A172 (cell line): ENCODE measurements at places on chromosomes 3 and 15. TPM values are rescaled to one million over a fixed set of nuclear protein-coding genes. Genes with fewer than 3 reads are reported as not detected.

FAM43A gene
- 8.2 and 10.4 TPM in 2 replicates for total RNA-seq

PLA2G4E gene
- total RNA-seq = not detected in 2 replicates

PYGO1 gene
- 10.3 and 14.7 TPM in 2 replicates for total RNA-seq

- DNase-seq = no peak
Measured at GRCh38 chr3:187522293-187522692, 147.9 kb downstream of the SST start.

- no peak for DNase-seq
Measured at GRCh38 chr15:100461049-100461448, 67.7 kb downstream of the CERS3 start.

DNA sequence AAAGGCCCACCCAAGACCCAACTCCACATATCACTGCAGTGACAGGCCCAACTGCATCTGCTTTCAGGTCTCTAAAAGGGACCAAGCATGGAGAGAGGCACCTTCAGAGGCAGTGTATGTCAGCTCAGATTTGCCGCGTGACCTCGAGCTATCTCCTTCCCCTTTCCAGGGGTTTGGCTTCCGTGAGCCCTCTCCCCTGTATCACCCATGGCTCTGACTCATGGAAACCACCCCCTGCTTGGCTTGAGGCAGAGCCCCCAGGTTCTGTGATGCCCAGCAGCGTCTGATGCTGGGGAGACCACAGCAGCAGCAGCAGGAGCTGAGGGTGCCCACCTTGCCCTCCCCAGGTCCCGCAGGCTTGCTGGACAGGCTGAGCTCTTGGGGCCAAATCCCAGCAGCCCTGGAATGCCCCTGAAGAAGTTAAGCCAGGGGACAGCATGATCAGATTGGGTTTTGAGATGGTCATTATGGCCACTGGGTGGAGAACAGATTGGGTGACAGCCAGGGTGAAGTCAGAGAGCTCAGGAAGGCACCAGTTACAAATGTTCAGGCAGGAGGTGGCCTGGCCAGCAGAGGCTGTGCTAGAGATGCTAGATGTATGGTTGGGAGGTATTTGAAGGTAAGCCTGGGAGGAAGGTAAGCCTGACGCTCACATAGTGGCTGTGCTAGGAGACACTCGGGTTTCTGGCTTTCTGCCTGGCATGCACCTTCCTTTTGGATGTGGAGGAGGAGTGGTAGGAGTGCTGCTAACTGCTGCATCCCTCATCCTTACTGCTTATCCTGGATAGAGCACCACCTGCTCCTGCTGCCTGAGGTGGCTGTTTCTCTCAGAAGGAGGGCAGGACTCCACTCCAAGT is 42.9 kb downstream of the FGD5 start:
- no peak for DNase-seq

DNA sequence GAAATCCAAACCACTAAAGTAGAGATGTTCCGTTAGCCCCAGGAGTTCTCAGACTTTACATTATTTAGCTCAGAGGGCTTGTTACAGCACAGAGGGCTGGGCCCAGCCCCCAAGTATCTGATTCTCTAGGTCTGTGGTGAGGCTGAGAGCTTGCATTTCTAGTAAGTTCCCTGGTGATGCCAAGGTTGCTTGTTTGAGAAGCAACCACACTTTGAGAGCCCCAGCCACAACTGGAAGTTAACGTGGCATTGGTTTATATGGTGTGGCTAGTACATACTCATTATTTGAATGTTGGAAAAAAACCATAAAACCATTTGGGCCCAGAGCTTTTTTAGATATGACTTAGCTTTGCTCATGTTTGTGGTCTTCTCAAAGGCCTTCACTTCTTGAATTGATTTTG is 35.9 kb downstream of the PRR23E start:
- DNase-seq = no peak

- DNase-seq = no peak
Measured at GRCh38 chr3:107268469-107268868, 108.8 kb upstream of the CCDC54 start.

- peak; percentile 13 for DNase-seq
Measured at GRCh38 chr3:58333206-58334012, 717 bp downstream of the PXK start.

- DNase-seq = no peak
Measured at GRCh38 chr15:67394873-67395639, 125.9 kb upstream of the C15orf61 start.

GRCh38 chr15:92189166-92189565 is 204.5 kb upstream of the ST8SIA2 start:
- DNase-seq = no peak

DNA sequence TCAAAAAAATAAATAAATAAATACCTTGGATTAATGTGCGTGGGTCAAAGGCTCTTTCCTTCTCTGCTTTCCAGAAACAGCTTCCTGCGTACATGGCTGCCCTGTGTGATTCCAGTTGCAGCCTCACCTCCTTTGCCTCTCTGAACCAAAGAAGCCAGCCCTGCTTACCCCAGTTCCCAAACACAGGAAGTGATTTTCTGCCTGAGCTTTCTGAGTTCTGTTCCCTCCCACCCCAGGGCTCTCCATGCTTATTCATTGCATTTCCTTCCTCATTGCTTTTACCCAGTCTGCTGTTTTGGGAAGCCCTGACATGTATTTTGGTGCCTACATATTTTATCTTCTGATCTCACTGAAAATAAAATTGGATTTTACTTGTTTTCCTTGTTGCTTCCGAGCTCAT is 15.4 kb downstream of the ZSCAN2 start:
- no peak for DNase-seq

DNA sequence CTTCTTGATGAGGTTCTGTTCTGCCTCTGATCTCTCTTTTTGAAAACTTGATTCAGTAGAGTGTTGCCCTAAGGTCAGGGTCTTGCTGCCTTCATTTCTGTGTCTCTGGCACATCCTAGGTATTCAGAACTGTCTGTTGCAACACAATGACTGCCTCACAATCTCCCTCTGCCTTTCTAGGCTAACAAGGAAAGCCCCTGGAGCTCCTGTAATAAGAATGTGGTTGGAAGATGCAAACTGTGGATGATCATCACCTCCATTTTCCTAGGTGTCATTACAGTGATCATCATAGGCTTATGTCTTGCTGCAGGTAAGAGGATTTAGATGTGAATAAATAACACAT is 7.0 kb downstream of the C3orf52 start:
- DNase-seq = no peak
